Left kidney (tissue), 8 donors: ENCODE measurements at places on chromosomes 1 and 21.

DNA sequence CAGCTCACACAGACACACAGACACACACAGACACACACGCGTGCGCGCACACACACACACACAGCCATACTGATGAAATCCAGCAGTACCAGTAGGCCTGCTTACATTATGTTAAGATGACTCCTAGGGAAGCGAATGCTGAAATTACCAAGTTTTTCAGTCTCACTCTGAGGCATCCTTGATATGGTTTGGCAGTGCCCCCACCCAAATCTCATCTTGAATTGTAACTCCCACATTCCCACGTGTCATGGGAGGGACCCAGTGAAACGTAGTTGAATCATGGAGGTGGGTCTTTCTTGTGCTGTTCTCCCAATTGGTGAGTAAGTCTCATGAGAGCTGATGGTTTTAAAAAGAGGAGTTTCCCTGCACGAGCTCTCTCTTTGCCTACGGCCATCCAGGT is 64.1 kb downstream of the TIAM1 start:
- DNase-seq: no peak

DNA sequence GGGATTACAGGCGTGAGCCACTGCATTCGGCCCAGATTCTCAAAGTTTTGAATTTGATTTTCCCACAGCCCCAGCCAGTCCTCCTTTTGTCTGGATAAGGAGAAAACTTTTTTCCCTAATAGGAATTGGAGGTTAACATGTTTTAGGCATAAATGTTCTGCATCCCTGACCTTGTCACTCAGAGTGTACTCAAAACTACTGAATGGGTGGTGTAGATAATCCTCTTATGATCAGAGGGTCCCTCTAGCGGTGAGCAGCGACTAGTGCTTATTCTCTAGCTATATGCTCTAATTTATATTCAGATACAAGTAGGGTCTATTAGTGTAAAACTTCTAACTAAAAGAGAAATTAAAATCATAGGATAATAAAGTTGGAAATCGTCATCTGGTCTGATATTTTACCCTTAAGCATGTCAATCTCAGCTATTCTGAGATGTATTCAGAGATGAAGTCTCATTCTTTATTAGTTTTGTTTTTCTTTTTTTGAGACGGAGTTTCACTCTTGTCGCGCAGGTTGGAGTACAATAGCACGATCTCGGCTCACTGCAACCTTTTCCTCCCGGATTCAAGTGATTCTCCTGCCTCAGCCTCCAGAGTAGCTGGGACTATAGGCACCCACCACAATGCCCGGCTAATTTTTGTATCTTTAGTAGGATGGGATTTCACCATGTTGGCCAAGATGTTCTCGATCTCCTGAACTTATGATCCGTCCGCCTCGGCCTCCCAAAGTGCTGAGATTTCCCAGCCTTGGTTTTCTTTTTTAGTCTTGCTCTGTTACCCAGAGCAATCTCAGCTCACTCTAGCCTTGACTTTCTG is 2.7 kb upstream of the PSMD4 start:
- peak; percentile 53 for DNase-seq

DNA sequence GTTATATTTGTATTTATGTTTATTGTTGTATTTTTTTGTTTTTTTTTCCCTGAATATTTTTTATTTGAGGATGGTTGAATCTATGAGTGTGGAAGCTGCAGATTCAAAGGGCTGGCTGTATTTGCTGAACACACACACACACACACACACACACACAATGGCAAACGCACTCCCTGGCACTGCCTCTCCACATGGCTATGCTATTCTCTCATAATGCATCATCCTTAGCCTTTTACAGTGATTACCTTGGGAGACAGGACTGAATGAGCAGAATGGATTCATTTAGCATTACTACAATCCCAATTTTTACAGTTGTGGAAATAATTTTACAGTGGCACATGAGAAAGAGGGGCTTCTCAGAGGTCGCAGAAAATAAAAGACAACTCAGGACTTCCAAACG is 390.1 kb downstream of the PCP4 start:
- DNase-seq: no peak

GRCh38 chr1:201190005-201190404 is 619 bp upstream of the IGFN1 start:
- DNase-seq: no peak
